ENCODE measurements at places on chromosomes 2 and 18.

GRCh38 chr2:37168217-37168981 is 11.6 kb upstream of the EIF2AK2 start:
- no peak for DNase-seq

DNA sequence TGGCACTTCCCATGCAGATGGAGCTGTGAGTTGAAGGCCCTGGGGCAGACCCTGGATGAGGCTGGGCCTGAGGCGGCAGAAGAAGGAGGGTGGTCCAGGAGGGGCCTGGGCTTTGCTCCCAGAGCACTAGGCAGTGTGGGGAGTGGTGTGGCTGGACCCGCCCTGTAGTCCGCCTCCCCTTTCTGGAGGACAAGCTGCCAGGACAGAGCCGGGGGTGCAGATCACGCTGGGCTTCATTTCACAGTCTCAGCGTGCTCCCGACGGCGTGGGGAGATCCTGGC is 49.8 kb downstream of the PTGR3 start:
- no peak for DNase-seq

DNA sequence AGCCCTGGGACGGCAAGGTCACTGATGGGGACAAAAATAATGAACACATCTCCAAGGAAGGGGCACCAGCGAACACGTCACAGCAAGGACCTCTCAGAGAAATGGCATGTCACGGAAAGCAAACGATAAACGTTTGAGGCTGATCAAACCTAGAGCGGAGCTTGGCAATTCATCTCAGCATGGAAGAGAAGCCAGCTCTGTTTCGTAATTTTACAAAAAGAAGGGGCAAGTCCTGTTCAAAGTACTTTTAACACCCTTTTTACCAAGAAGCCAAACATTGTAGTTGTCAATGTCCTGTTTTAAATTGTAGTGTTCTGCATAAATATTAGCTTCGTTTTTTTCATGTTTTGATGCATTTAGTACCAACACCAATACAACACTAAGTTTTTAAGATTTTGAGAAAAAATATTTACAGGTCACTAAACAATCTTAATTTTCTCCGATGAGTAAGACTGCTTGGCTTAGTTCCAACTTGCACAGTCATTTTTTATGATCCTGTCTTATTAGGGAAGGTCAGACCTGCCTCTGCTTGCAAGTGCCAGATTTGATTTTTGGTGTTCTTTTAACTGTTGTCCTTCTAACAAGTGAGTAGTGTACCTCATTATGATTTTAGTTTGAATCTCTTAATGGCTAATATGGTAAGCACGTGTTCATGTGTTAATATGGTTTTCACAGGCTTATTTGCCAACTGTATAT is 818.5 kb upstream of the SALL3 start:
- DNase-seq: no peak

GRCh38 chr2:95165030-95165370 is 609 bp upstream of the ZNF2 start:
- no peak for DNase-seq

Measured in anterior cingulate cortex (tissue), 58 donors.